ENCODE measurements at places on chromosomes 11 and 22. TPM values are rescaled to one million over a fixed set of nuclear protein-coding genes. Genes with fewer than 3 reads are reported as not detected.

The PGA5 gene
- not detected for total RNA-seq

The TBX1 gene
- total RNA-seq = 1.1 TPM

The AMPD3 gene
- 12.4 TPM for total RNA-seq

GRCh38 chr11:125082611-125083311 lies 19.7 kb downstream of the SLC37A2 start:
- no peaks in the 10 kb centered on the region for H3K36me3 ChIP-seq
- no peak for DNase-seq
- H3K27me3 ChIP-seq = no peaks in the 10 kb centered on the region
- H3K4me1 ChIP-seq = no peaks in the 10 kb centered on the region
- no peak overlapping the region for H3K4me3 ChIP-seq

The MRGPRE gene
- not detected for total RNA-seq

Data from Peyer's patch (tissue), 4 donors.